NCI-H1417 treated with DMSO at 0.1 percent for 48 hours (cell line): ENCODE measurements at places on chromosomes 7 and 10.

GRCh38 chr10:68184546-68184945, 47.4 kb downstream of the ATOH7 start:
- DNase-seq: no peak

- no peak for DNase-seq
These were observed 209.6 kb downstream of the EMX2 start for GRCh38 chr10:117752103-117752502.

DNA sequence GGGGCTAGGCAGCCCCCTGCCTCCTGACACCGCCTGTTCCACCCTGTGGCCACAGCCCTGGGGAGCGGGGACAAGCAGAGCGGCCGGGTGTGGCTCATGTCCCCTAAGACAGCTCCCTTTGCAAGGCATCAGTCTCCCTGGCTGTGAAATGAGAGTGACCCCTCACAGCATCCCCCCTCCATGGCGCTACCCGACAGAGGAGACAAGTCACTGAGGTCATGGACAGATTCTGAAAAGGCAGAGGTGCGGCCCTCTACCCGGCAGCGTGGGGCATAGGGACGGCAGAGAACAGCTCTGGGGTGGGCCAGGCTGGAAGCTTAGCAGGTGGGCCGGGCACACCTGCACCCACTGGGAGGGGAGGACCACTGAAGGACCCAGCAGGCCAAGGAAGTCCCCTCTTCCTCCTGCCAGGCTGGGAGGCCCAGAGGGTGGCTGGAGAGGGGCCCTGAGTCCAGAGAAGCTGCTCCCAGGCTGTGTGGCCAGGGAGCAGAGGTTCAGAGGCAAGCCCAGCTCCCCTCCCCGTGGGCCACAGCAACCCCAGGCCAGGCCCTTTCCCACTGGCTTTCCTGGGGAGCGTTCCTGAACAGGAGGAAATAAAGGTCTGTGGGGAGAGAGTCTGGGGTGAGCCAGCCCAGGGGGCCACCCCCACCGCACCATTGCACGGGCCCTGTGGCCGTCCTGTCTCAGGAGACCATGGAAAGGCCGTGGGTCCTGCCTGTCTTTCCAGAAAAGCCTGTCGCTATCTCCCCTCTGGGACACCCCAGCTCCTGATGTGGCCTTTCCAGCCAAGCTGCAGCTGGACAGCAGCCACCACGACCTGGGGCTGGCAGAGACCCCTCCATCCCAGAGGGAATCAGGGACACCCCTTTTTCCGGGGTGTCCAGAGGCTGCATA, 1.7 kb downstream of the ADAP1 start:
- DNase-seq: no peak

DNA sequence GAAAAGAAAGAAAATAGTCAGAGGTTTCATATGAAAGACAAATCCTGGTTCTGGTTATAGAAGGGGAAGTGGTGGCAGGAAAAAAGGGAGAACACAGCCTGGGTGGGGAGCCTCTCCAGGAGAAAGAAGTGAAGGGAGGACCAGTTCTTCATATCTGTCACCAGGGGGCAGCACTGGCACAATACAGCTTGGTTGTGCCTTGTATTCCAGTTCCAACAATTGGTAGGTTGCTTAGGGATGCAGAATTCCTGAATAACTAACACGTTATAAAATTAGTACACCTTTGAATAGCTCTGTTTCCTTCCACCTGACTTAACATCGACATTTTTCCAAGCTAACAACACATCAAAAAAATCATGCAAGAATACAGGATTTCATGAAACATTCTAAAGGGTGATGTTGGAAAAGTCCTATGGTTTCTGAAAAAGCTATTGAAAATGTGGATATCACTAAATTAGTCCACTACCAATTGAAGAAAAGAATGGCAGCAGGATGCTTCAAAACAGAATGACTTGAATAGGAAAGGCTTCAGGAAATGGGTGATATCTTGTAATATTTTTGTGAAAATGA, 52.9 kb downstream of the CYP26A1 start:
- DNase-seq: no peak

- no peak for DNase-seq
These were observed 299.9 kb downstream of the AUTS2 start for GRCh38 chr7:69898189-69898588.

GRCh38 chr7:147432079-147432478, 1158.5 kb upstream of the C7orf33 start:
- DNase-seq: no peak

DNA sequence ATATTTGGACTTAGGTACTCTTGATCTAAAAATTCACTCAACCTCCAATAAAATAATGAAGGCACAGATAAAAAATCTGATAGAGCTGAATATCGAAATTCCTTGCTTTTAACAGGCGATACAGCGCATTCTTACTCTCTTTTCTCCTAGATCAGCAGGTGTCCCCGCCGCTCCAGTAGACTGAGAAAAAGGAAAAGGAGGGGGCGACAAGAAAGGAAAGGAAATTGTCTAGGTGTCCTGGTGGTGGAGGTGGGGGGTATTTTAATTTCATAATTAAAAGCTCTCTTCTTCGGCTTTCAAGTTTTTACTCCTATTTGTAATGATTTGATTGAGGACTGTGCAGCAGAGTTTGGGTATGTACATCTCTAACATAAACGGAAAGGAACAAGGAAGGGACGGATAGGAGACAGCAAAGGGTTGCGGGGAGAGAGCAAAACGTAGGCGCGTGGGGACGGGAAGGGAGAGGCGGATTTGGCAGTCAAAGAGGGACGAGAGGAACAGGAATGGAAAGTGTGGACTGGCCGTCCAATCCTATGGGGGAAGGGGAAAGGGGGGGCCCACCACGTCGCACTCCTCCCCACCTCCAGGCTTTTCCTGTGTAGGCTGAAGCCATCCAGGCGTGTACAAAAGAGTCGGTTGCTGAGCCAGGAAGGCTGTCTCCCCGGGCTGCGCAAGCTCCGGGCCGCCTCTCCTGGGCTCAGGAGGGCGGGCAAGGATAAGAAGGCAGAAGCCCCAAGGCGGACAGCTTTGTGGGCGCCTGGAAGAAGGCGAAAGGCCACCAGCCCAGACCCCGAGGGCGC, 875 bp upstream of the HECTD2 start:
- peak; percentile 38 for DNase-seq

DNA sequence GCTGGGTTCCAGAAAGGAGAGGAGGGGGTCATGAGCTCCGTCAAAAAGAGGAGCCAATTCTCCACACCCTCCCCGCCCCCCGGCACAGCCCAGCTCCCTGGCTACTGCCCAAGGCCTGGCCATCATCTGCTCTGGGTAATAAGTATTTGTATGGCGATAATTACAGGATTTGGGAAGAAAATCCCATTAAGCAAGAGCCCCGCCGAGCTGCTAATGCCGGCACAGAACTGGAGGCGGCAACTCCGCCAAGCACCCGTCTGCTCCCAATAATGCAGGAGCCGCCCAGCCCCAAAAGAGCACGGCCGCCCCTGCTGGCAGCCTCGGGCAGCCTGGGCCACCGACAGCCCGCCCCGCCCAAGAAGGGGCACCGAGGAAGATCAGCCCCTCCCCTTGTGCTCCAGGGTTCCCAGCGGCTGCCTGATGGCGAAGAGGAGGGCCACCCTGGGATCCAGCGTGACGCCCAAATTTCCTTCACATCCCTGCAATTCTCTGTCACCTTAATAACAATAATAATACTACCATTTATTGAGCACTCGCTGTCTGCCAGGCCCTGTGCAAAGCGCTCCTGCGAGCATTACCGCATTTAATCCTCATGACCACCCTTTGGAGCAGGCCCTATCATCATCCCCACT, 5.9 kb downstream of the SLIT1 start:
- peak; percentile 65 for DNase-seq

GRCh38 chr10:241451-241850, 106.2 kb downstream of the ZMYND11 start:
- DNase-seq: no peak

DNA sequence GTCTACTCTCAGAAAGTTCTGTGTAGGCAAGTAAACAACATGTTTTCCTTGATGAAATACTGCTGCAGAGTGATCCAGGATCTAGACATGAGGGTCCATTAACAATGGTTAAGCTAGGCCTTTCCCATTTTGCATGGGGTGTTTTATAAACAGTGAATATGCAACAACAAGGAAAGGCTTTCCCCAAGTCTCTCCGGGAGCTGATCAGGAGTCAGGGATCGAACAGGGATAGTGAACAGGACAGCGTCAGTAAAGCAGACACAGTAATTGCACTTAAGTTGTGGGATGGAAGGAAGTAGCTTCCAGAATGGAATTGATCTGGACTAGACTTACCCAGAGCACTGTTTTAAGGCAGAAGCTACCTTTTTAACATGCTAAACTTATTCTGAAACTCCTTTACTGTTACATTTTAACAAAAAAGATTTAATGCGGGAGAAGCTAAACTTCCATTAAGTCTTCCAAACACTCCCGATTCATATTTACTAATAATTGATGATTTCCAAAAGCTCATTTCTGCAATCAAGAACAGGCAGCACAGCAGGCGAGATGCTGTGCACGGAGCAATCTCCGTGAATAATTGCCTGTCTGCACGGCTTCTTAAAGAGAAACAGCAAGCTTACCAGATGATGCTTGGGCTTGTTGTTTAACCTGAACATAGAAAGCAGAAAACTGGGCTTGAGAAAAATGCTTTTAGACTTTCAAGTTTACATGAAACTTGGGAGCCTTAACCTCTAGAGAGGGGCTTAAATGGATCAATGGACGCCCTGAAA, 50.3 kb upstream of the DOCK1 start:
- DNase-seq: no peak

- DNase-seq: no peak
These were observed 13.5 kb downstream of the CCDC136 start for GRCh38 chr7:128805225-128805624.

- no peak for DNase-seq
These were observed 107.9 kb downstream of the PDGFA start for GRCh38 chr7:411677-412312.

DNA sequence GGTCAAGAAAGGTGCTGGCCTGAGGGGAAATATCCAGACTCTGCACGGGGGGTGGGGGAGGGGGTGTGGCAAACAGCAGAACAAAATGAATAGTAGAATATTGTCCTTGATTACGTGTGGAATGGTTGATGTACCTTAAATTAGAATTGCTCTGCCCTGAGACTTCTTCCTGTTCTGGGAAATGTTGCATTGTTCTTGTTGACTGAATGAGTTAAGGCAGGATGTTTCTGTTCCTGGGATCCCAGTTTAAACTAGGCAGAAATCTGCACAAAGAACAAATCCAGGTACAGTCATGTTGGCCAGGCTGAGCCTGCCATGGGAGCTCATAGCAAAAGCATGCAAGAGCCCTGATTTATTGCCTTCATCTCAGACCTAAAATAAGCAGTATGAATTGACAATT, 558.7 kb upstream of the VSTM2A start:
- no peak for DNase-seq

- no peak for DNase-seq
These were observed 32.0 kb downstream of the AMZ1 start for GRCh38 chr7:2720024-2720423.

DNA sequence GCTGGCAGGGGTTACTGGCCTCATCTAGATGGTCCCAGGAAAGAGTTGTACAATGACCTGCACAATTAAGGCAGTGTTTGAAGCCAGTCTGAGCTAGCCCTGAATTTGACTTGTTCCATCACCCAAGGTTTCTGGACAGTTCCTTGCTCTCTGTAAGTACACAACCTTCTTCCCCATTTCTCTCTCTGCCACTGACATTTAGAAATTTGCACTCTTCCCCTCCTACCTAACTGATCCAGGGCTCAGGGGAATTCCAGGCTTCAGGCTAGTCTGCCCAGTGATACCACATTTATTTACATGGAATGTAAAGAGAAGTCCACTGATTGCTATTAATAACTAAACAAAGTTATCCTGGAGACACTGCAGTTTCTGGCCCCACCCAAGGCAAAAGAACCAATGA, 139.0 kb upstream of the GPR26 start:
- DNase-seq: no peak

DNA sequence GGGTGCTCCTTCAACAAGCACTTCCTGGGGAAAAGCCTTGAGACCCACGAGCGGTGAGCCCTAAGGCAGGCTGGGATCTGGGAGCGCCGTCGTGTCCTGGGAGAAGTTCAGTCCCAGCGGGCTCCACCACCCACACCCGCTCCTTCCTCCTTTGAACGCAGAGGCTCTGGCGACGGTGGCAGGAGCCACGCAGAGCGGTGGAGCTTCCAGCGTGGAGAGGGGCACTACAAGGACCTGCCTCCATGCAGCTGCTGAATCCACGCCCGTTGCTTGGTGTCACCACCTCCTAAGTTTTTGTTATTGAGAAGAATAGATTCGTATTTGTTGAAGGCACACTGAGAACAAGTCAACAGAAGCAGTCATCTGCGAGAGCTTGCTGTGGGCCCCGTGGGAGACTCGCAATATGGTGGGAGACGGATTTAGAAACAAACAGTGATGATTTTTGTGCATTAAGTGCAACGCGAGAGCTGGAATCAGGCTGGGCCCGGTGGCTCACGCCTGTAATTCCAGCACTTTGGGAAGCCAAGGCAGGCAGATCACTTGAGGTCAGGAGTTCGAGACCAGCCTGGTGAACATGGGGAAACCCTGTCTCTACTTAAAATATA, 60.1 kb upstream of the SDK1 start:
- DNase-seq: no peak

DNA sequence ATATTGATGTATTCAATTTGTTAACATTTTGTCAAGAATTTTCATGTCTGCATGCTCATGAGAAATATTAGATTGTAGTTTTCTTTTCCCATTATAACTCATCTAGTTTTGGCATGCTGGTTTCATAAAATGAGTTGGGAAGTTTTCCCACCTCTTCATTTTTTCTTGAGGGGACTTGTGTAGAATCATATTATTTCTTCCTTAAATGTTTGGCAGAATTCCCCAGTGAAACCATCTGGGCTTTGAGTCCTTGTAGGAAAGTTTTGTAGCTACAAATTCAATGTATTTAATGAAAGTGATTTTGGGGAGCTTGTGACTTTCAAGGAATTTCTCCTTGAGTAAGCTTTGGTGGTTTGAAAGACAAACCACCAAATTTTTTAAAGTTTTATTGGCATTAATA, 173.2 kb downstream of the PHTF2 start:
- no peak for DNase-seq

GRCh38 chr10:105017116-105017515, 376.0 kb downstream of the SORCS3 start:
- no peak for DNase-seq

DNA sequence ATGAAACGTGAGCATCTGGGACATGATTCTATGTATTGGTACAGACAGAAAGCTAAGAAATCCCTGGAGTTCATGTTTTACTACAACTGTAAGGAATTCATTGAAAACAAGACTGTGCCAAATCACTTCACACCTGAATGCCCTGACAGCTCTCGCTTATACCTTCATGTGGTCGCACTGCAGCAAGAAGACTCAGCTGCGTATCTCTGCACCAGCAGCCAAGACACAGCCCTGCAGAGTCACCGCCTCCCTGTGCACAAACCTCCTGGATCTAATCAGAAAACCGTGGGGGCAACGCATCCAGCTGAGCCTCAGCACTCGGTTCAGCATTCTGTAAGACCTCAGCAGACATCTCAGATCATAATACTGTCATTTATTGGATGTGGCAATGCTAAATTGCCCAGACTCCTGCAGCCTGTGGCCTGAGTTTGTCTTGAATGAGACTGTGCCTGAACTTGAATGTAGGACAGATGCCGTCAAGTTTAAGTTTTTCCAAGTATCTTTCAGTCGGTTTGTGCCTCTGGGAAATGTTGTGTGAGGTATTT, 41.5 kb upstream of the PRSS58 start:
- DNase-seq: no peak
